ENCODE measurements at places on chromosomes 5 and 9. TPM values are rescaled to one million over a fixed set of nuclear protein-coding genes. Genes with fewer than 3 reads are reported as not detected.

Gene ADAMTSL1
- total RNA-seq = 1.9 TPM

Gene ABCA2
- 28.2 TPM for total RNA-seq

DNA sequence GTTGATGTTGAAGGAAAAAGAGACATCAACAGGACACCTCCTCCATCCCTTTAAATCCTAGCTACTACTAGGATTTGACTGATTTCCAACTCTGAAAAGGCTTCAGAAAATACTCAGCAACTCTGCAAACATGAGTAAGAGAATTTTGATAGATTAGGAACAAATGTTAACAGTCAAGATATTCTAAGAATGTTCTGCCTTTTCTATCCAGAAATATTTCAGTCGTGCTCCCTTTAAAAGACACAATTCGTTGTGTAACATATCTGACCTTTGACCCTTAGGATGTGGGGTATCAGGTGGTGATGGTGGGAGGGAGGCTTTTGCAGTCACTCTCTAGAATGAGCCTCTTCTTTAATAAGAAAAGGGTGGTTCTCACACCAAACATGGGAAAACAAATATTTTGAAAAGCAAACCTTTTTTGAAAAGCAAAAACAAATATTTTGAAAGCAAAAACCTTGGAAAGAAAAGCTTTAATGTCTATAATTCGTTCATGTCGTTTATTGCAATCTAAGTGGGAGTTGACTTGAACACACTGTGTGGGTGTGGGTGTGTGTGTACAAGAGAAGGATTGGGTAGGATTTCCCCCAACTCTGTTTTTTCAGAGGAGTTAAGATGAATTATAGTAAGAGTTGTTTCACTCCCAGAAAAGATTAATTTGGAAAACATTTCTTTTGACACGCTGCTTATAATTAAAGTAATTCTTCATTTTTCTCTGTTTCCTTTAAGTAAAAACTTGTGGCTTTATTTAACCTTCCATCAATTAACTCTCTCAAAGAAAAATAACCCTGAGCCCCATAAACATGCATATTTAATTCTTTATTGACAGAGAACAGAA lies 152.8 kb downstream of the TMEM167A start:
- no peak for DNase-seq

- no peak for DNase-seq
Measured at GRCh38 chr9:133048595-133048994, 13.2 kb upstream of the CEL start.

DNA sequence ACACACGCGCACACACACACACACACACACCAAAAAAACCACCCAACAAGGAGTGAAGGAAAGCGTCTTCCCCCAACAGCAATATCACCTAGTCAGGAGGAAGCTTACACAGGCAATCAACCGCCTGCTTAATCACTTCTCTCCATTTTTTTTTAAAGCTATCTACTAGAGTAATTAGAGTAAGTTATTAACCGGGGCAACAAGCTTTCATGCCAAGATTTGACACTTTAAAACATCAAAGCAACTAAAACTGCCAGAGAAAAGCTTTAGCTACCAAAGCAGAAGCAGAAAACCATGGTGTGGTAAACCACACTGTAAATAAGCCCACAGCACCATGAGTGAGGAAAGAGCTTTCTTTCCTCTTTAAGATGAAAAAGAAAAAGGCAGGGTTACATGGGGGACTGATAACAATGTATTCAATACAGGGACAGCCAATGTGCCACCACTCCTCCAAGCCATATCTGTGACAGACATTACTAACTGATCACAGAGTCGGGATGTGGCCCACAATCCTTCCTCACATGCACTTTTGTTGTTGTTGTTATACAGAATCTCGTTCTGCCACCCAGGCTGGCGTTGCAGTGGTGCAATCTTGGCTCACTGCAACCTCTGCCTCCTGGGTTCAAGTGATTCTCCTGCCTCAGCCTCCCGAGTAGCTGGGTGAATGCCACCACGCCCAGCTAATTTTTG lies 282.1 kb downstream of the CRB2 start:
- no peak for DNase-seq

GRCh38 chr5:68287631-68287975 lies 72.0 kb downstream of the PIK3R1 start:
- no peak for DNase-seq

DNA sequence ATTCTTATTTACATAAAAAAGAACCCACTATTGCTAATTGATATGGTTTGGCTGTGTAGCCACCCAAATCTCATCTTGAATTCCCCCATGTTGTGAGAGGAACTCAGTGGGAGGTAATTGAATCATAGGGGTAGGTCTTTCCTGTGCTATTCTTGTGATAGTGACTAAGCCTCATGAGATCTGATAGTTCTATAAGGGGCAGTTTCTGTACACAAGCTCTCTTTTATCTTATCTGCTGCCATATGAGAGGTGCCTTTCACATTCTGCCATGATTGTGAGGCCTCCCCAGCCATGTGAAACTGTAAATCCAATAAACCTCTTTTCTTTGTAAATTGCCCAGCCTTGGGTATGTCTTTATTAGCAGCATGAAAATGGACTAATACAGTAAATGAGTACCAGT lies 58.2 kb upstream of the PRR16 start:
- DNase-seq = no peak

GRCh38 chr5:160787240-160787639 lies 64.8 kb downstream of the ATP10B start:
- DNase-seq = no peak

DNA sequence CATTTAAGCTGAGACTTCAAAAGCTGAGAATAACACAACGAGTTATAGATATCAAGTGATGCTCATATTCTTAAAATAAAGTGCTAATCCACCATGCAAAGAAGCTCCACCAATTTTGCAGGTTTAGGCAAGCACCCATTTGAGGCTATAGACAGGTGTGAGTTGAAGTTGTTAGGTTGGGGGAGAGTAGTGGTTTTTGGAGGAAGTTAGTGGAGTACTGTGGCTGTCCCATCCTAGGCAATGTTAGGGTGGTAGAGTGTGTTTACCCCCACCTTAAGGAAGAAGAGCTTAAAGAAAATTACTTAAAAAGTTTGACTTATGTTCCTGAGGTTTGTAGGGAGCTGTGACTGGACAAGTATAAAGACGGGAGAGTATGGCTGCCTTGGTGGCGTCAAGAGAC lies 98.9 kb upstream of the MAN2A1 start:
- DNase-seq = no peak

GRCh38 chr9:23824830-23825591 lies 1.0 kb downstream of the ELAVL2 start:
- DNase-seq = peak; percentile 60

DNA sequence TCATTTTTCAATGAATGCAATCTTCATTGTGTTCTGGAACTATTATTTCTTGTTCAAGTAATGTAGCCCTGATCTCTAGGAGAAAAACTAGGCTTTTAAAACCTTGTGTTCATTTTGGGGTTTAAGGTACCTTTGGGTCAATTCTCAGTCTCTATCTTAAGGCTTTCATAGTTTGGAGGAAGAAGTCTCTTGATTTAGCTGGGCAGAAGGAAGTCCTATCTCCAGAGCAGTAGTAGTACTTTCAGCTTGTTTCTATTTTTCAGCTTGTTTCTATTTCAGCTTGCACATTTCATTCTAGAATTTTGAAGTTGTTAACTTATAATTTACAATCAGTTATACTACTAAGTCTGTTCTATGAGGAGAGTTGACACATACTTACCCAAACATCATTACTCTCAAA lies 15.2 kb downstream of the CSNK1G3 start:
- DNase-seq = no peak

- peak; percentile 91 for DNase-seq
Measured at GRCh38 chr5:43556857-43557542, at the start of gene PAIP1. PAIP1 (minus strand) TSS chr5:43557077; CDS start chr5:43556846, 231 bp downstream.

All from Right ventricle myocardium inferior (tissue), 1 donor.